ENCODE measurements at places on chromosomes 7 and 10.

DNA sequence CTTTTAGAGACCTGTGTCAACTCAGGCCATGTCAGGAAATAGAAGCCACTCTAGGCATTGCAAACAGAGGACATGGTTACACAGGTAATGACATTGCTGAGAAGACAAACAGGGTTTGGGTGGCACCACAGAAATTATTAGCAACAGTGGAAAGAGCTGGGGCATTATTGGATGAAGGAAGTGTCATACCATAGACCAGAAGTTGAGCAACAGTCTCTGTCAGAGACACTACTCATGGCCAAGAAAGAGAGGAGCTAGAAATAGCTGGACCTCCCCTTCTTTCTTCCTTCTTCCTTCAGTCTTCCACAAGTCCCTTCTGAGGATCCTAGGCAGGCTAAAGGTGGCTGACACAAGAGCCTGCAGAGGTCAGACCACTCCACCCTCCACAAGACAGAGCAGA lies 4.2 kb upstream of the LIPA start:
- DNase-seq: no peak

- no peak for DNase-seq
Observed at GRCh38 chr10:9015005-9015404, 960.5 kb downstream of the GATA3 start.

DNA sequence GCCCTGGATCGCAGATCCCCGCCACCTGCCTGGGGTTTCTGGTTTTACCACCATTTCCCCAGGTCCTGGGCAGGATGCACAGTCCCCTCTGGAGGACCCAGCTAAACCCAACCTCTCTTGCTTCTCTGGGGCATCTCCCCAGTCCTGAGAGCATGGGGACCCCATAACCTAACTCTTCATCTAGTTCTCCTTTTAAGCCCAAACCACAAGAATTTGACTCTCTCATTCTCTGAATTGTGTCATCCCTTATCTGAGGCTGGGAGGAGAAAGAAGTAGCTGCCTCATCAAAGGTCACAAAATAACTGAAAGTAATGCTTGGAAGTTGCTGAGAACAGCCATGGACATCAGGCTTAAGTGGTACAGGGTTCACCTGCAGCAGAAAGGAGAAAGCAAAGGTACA lies 159.9 kb downstream of the FGFR2 start:
- DNase-seq: no peak

DNA sequence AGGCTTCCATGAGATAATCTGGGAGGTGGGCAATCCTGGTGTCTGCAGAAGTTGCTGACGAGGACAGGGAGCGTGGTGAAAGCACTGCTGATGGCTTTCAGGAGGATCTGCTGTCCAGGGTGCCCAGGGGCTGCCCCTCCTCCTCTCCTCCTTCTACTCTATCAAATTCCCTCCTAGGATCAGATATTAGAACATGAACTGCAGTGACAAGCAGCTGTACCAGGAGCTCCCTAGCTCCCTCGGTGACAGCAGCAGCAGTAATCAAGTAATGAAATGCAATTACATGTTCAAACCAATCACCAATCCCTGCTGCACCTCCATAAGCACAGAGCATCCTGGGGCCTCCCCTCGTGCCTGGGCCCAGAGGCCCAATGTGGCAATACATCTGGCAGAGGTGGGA lies 46.9 kb downstream of the GRID1 start:
- DNase-seq: no peak

DNA sequence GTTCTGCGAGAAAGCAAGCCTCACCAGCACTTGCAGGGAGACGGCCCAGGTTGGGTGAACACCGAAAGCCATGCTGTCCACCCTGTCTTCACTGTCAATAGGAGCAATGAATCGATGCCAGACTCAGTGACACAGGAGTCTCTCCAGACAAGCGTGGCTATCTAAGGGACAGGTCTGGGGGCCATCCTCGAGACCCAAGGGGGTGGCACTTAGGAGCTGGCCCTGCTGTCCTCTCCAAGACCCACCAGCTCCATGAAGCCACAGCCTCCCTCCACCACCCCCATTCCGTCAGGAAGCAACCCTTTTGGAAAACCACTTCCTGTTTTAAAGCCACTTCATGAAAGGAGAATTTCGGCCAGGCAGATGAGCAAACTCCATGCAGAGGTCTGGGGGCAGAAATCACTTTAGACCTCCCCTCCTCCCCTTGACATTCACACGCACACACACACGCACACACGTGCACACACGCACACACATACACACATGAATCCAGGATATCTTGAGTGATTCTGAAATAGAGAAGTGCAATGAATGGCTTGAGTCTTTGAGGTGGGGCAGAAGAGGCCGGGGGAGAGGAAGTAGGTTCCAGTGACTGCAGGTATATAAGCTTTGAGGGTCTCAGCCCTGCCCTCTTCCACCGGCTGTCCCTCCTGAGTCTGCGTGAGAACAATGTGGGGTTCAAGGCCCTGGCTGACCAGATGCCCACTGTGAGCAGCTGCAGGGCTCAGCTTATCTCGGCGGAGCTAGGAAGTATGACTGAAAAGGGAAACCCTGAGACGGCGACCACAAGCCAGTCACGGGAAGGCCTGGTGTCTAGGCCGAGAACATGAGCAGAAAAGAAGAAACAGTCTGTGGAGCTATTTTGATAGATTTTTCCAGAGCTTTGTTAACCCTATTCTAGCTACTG lies 25.0 kb downstream of the RGS10 start:
- peak; percentile 45 for DNase-seq

- DNase-seq: no peak
Observed at GRCh38 chr7:99767662-99768061, 16.3 kb downstream of the CYP3A4 start.

DNA sequence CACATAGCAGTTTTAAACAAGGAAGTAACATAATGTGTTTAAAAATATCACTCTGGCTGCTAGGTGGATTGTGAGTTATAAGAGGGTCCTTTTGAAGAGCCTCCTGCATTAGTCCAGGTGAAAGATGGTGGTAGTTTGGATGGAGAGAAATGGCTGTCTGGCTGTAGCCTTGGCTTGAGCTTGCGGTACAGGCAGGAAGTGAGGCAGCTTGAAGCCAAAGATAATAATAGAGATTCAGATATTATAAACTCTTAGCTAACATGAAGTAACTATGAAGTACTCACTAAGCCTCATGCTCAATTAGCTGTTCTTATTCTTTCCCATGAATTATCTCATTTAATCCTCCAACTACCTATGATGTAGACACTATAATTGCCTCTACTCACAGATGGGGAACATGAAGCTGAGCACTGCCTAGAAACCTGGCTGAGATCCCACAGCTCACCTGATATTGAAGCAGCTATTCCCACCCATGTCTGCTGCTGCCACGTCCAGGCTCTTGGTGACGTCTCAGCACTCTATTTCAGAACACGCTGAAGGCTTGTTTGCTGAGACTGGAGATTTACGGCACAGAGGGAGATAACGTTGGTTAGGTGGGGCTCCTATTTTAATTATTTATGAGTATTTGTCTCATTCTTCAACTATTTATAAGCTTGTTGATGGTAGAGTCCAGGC lies 10.4 kb downstream of the C10orf120 start:
- no peak for DNase-seq

GRCh38 chr7:95540366-95540765 lies 54.6 kb downstream of the ASB4 start:
- no peak for DNase-seq

GRCh38 chr10:104577163-104577562 lies 63.9 kb upstream of the SORCS3 start:
- DNase-seq: no peak

GRCh38 chr7:101804088-101804963 lies 13.1 kb upstream of the CUX1 start:
- DNase-seq: no peak

DNA sequence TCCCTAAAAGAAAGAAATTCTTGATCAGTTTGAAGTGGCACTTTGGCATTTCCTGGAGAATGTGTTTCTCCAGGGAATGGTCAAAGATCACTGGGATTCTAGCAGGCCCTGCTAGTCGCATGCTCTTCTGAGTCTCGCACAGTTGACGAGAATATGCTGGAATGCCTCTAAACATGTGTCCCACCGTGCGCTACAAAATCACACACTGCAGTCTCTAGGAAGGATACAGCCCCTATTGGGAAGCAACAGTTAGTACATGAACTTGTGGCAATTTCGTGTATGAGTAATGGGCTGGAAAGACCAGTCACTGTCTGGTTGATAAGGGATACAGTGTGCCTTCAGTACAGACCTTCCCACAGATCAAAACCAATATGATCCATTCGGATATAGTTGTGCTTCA lies 257.9 kb downstream of the PRPF18 start:
- DNase-seq: no peak
